ENCODE measurements at places on chromosomes 4 and X.

DNA sequence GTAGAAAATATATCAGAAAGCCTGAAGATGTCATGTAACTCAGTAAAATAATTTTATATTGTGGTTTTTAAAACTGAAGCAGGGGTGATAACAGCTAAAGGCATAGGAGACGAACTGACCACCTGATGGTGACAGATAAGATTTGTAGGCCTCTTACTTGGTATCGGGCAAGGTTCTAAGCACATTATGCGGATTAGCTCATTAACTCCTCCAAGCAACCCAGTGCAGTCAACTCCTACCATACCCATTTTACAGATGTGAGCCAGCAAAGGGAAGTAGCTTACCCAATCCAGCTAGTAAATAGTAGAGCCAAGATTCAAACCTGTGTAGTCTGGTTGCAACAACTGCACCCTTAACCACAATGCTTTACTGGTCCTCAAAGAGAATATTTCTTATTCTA is 62.1 kb downstream of the CC2D2A start:
- DNase-seq = no peak

- peak; percentile 17 for DNase-seq
Measured at GRCh38 chrX:128460835-128461234, 408.6 kb upstream of the ACTRT1 start.

DNA sequence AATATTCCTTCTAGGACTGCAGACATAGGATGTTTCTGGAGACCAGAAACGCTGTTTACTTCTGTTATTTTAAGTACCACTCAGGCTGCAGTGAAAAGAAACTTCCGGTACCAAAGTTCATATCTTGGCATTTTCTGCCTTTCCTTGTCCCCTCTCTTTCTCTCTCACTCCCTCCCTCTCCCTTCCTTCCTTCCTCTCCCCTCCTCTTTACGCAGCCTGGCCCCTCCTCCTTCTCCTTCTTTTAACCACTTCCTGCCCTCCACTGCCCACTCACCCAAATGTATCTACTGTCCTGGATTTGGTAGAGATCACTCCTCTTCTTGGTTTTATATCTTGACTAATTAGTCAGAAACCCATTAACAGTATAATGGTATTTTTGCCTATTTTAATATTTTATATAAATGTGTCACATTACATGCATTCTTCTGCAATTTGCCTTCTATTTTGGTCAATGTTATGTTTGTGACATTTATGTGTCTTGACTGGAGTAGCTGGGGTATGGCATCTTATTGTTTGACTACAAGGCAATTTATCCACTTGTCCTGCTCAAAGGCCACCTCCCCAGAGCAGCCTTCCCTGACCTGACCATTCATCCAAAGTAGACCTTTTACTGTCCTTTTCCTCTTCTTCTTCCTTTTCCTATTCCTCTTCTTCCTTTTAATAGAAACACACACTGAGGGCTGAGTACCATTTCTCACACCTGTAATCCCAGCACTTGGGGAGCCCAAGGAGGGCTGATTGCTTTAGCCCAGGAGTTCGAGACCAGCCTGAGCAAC is 56.9 kb downstream of the BCOR start:
- DNase-seq = no peak

DNA sequence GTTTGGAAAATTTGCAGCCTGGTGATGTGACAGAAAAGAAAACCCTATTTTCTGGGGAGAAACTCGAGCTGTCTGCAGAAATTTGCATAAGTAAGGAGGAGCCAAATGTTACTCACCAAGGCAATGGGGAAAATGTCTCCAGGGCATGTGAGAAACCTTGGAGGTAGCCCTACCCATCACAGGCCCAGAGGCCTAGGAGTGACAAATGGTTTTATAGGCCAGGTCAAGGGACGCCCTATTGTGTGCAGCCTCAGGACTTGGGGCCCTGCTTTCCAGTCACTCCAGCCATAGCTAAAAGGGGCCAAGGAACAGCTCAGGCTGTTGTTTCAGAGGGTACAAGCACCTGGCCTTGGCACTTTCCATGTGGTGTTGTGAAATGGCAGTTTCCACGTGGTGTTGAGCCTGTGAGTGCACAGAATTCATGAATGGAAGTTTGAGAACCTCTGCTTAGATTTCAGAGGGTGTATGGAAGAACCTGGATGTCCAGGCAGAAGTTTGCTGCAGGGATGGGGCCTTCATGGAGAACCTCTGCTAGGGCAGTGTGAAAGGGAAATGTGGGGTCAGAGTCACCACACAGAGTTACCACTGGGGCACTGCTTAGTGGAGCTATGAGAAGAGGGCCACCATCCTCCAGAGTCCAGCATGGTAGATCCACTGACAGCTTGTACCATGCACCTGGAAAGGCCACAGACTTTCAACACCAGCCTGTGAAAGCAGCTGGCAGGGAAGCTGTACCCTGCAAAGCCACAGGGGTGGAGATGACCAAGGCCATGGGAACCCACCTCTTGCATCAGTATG is 637.6 kb upstream of the EPHA5 start:
- no peak for DNase-seq

- no peak for DNase-seq
Measured at GRCh38 chr4:146032234-146032860, 93.7 kb upstream of the ZNF827 start.

DNA sequence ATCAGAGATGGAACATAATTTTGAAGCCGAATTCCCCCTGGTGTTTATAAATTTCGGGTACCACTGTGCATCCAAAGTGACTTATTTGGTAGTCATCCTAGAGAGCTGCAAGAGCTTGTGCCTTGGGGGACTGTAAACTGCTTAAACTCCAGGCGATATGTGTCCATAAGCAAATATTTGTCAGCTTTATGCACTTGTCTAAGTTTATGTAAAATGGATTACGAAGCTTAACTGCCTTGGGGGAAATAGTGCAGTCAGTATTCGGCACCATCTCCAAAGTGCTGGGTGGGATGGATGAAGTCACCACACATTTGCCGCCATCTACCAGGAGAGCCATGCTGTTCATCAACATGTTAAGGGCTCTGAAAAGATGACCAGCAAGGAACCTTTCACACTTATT is 65.9 kb downstream of the CC2D2A start:
- no peak for DNase-seq

DNA sequence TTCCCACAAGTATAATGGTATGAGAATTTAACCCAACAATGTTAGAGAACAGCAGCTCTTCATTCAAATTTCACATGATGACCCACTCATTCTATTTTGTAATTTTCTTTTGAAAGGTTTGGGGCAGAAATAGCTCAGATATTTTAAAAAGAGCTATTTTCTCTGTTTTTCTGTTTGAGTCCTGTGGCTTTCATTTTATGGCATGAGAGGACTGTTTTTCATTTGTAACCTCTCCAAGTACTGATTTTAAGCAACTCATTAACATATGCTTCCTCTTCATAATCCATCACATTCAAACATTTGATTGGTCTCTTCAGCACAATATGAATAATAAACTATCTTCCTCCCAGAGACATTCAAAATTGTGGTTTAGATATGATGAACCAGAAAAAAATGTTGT is 129.0 kb upstream of the TEX13A start:
- no peak for DNase-seq

DNA sequence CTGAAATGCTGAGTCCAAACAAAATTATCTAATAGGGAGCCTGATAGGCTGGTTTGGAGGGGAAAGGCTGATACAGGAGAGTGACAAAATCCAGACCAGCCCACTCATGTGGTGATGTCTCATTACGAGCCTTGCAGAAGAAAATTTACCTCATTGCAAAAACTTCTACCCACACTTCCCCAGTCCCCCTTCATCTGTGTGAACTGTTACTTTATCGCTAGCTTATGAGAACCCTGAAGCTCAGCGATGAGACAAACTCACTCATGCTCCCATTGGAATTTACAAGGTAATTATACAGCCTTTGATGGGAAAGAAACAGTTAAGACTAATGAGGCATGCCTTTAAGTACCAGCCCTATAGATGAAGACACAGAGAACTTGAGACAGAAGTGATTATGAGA is 76.1 kb downstream of the ARHGAP6 start:
- no peak for DNase-seq

GRCh38 chr4:188414441-188414840 is 275.2 kb downstream of the TRIML1 start:
- DNase-seq = no peak

DNA sequence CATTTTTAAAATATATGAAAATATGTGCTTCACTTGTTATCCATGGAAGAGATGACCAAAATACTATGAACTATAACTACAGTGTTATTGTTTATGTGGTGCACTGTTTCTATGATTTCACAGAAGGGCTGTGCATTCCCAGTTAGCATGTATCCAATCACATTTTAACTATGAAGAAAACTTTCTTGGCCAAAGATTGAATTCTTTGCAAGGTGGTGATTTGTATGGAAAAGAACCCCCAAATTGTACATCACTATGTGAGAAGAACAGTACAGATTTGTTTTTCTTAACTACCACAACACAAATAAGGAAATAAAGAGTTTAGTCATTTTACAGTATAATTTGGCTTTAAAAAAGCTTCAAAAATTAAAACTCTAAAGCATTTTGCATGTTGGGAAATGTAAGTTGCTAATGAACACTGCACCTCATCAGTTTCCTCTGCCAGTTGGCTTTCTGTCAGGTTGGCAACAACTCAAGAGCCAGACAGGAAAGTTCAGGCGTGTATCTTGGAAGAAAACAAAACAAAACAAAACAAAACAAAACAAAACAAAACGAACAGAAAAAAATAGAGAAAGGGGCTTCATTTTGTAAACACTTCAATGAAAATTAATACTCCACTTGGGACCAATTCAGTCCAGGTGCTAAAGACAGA is 237.0 kb downstream of the SCFD2 start:
- peak; percentile 40 for DNase-seq

DNA sequence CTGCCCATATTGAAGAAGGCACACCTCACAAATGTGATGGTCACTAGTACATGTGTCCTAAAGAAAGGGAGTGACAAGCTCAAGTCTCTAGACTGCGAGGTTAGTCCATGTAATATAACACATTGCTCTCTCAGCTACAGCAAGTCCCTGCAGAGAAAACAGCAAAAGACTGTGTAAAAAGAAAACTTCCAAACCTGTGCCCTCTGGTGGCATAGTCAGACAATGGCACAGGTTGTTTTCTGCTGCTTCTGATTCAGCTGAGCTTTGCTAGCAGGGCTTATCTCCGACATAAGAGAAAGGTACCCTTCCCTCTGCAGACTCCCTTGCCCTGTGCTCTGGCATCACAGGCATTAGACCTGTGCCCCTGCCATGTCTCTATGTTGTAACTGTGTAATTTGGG is 1.4 kb upstream of the SERPINA7 start:
- DNase-seq = peak; percentile 52

DNA sequence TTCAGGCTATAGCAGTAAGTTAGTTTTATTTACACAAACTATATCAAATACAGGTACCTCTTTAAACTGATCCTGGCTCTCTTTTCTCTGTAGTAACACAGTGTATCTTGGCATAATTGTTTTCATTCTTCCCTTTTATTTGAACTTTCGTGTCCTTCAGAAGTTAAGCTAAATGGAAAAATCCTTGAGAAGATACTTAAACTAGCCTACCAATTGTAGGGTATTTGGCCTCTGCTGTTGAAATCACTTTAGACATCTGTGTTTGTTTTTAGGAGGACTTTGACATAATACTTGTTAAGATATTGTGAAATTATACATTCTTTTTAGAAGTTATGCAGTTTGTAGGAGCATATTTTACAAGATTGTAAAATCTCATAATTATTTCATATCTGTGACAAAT is 90.3 kb upstream of the GK2 start:
- no peak for DNase-seq

DNA sequence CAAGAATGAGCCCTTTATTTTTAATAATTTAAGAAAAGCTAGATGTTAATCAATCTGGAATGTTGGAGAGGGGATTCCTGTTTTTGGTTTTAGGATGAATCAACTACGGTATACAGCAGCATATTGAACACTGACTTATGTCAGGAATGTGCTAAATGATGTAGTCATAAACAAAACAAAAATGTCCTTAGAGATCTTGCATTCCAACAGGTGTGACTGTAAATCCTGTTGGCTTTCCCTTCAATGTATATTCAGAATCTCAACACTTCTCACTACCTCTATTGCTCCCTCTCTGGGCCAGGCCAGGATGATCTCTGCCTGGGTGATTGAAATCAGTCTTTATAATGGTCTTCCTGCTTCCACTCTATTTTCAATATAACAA is 37.8 kb upstream of the BDH2 start:
- DNase-seq = no peak

DNA sequence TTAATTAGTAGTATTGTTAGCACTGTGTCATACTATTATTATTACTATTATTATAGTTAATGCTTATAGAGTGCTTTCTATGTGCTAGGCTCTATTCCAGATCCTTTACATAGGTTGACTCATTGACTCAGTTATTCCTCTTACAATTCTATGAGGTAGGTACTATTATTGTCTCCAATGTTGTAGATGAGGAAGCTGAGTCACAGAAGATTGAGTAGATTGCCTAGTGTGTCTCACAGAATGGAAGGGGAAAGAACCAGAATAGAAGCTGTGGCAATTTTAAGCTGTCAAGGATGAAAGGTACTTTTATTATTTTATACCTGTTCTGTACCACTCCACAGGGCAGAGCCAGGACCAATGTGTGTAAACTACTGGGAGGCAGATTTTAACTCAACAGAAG is 1.9 kb upstream of the TCEAL1 start:
- peak; percentile 26 for DNase-seq

GRCh38 chr4:149964001-149964796 is 114.0 kb upstream of the DCLK2 start:
- no peak for DNase-seq

GRCh38 chr4:174461466-174462106 is 60.7 kb downstream of the HPGD start:
- peak; percentile 26 for DNase-seq

GRCh38 chr4:95059663-95060062 is 301.9 kb downstream of the BMPR1B start:
- DNase-seq = peak; percentile 27

DNA sequence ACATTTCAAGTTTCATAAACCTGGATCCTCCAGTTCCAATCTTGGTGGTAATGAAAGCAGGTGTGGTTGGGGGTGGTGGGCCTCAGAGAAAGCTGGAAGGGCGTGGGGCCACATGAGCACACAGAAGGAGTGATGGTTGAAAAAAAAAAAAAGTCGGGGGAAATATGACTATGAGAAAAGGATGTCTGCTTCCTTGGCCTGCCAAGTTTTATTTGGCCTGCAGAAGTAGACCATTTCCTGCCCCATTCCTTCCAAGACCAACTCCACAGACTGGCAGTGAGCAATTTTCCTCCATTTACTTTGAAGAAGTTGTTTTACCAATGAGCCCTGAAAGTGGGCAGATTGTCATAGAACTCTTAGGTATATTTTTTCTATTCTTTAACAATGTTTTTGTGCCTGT is 43.3 kb downstream of the LNX1 start:
- no peak for DNase-seq

GRCh38 chr4:126738926-126739325 is 893.8 kb upstream of the INTU start:
- no peak for DNase-seq

GRCh38 chr4:182276210-182277109 is 33.3 kb downstream of the TENM3 start:
- no peak for DNase-seq

- DNase-seq = no peak
Measured at GRCh38 chr4:177297785-177298391, 11.8 kb upstream of the NEIL3 start.

DNA sequence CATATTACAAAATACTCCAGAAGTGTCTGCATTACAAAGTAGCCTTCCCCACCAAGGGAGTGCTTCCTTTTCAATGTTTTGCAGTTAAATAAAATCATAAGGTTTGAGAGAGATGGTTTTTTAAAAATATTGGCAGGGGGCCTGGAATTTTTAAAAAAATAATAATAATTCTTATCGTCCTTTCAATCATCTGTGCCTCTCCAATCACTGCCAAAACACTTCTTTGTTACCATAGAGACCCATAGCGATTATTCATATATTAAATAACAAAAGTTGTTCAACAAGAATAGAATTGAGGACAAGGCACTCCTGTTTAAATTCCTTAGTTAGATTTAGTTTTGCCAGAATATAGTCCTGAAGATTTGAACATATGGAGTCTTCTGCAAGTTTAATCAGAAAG is 203.1 kb downstream of the FAT4 start:
- DNase-seq = no peak
